ENCODE measurements at places on chromosomes 12 and 14.

DNA sequence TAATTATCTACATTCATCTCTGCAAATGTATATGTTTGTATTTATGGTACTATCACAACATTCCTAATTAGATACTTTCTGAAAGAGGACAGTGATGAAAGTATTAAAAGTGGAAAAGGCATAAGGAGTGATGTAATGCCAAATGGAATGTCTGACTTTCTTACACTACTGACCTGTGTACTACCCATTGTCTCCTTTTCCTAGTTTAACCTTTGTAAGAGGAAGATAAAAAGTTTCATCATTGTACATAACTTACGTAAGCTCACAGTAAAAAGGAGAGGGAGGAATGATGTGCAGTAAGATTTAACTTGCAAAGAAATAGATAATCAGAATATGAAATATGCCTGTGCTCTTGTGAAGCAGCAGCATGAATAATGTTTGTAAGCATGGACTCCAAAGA lies 55.9 kb downstream of the SOX5 start:
- DNase-seq = no peak

GRCh38 chr14:47619392-47619791 lies 56.0 kb downstream of the MDGA2 start:
- DNase-seq = no peak

GRCh38 chr12:4615667-4616066 lies 33.2 kb downstream of the AKAP3 start:
- DNase-seq = no peak

- DNase-seq = no peak
Measured at GRCh38 chr12:47735649-47736048, 10.4 kb upstream of the ENDOU start.

- DNase-seq = no peak
Measured at GRCh38 chr12:79547044-79547734, 143.6 kb downstream of the PAWR start.

DNA sequence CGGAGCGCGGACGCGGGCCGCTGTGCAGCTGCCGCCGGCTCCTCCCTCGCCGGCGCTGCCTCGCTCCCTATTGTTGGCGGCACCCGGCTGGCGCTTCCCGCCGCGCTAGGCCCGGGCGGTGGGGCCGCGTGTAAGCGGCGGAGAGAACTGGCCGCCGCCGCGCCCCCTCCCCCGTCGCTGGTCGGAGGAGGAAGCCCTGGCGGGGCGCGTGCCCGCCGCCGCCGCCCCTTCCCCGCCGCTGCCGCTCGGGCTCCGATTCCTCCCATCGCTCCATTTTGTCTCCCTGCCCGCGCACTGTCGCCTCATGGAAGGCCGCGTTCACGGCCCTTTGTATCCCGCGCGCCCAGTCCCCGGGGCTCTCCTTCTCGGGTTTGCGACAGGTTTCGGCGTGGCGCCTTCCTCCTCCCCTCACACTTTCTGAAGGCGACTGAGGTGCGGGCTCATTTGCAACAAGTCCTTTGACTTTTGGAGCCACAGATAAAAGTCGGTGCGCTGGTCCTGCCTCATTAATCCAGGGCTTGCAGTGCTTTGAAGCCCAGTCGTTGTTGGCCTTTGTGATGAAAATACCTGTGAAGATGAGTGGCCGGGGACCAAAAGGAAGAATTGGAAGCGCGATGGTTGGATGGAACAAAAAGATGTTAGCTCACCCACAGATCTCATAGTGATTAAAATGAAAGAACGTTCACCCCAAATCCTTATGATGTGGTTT lies 707 bp downstream of the CPSF6 start:
- peak; percentile 11 for DNase-seq

DNA sequence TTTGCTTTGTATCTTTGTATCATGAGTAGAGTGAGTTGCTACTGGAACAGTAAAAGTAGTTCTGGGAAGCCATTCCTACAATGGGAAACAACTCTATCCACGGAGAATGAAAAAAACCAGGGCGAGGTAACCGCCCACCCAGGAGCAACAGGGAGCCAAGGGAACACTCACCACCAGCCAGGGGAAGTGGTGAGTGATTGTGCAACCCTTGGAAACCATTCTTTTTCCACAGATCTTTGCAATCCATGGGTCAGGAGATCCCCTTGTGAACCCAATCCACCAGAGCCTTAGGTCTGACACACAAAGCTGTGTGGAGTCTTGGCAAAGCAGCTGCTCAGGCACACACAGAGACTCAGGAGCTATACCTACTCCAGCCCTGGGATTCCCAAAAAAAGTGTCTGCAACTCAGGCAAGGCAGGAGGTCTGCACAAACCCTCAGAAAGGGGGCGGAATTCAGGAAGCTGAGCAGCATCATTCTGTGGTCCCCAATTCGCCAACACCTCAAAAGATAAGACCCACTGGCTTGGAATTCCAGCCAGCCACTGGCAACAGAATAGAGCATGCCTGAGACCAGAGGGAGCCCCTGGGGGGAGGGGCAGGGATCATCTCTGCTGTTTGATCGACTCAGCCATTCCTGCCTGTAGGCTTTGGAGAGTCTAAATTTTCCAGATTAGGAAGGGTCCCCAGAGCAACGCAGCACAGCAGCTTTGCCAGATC lies 52.1 kb upstream of the PPFIA2 start:
- DNase-seq = no peak

- no peak for DNase-seq
Measured at GRCh38 chr12:25976289-25976688, 17.8 kb downstream of the RASSF8 start.

- no peak for DNase-seq
Measured at GRCh38 chr14:33524244-33524643, 426.6 kb downstream of the EGLN3 start.

DNA sequence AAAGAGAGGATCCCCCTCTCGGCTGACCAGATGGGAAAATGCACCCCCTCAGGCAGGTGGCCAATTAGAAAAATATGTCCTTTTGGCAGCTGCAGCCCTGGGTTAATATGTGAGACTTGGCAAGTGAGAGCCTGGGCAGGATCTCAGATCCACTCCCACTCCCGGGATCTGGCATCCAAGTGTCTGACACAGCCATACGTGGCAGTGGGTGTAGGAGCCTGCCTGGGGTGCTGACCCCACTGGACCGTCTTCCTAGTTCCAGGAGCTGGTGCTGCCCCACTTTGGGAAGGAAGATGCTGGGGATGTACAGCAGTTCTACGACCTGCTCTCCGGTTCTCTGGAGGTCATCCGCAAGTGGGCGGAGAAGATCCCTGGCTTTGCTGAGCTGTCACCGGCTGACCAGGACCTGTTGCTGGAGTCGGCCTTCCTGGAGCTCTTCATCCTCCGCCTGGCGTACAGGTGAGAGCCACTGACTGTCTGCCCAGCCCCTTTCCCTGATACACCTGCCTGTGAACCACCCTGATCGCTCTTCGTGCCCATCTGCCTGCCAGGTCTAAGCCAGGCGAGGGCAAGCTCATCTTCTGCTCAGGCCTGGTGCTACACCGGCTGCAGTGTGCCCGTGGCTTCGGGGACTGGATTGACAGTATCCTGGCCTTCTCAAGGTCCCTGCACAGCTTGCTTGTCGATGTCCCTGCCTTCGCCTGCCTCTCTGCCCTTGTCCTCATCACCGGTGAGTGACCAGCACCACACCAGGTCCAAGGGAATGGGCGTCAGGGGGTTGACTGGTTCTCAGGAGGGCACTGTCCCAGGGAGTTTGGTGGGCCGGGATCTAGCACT lies 5.8 kb downstream of the NR4A1 start:
- no peak for DNase-seq

DNA sequence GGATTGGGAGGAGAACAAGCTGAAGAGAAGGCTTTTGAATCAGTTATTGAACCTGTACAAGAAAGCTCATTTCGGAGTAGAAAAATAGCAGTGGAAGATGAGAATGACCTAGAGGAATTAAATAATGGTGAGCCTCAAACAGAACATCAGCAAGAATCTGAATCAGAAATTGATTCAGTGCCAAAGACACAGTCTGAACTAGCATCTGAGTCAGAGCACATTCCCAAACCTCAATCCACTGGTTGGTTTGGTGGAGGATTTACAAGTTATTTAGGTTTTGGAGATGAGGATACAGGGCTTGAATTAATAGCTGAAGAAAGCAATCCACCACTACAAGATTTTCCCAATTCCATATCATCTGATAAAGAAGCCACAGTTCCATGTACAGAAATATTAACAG lies 13.5 kb downstream of the MIA2 start:
- no peak for DNase-seq

- no peak for DNase-seq
Measured at GRCh38 chr12:131946757-131947156, 3.0 kb upstream of the EP400 start.

DNA sequence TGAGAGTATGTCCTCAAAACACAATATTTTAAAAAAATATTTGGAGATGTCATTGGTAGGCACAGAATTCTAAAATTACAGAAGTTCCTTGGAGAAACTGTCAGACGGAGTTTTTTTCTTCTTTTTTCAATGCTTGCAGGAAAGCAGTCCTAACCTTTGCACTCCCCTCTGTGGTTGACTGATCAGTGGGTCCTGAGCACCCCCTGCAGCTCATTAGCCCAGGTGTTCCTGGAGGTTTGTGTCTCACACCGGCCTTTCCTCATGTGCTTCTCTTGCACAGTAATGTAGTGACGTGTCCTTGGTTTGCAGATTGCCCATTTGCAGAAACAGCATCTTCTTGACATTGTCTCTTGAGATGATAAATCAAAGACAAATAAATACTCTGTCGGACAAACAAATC lies 513.0 kb downstream of the TMEM121 start:
- peak; percentile 47 for DNase-seq

DNA sequence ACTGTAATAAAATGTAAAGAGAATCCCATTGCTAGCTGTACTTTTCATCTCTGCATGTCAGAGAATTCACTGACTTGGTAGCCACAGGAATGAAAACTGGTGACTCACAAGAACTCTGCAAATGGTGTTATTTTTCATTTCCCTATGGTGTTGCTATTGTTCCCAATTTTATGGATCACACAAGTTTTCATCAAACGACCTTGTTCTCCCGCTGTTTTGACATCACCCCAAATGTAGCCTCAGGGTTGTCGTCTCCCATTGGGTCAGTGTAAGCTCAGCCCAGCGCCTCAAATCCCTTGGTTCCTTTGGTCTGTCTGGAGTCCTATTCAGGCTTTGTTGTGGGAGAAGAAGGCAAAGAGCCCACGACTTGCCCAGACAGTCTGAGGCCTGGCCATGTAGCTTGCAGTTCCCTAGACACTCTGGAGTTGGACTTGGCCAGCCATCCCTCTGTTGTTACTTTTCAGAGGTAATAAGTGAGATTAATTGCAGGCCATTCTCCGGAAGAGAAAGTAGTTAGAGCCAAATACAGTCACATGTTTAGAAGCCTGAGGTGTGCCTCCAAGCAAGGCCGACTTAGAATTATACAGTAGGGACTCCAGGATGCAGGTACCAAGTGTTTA lies 159.2 kb downstream of the TGFB3 start:
- no peak for DNase-seq

DNA sequence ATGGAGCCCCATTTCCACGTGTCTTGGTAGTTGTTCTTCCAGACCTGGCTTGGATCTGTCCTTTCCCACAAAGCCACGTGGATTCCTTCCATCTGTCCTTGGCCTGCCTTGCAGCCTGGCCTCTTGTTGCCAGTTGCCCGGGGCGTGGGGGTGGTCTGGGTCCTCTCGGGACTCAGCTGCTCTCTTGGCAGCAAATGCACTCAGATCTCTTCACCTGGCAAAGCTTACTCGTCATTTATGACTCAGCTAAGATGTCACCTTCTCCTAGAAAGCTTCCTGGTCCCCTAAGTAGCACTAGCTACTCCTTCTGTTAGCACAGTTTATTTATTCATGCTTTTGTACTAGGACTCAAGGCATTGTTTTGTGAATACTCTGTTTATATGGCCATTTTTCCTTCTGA lies 13.6 kb downstream of the PLEKHG3 start:
- DNase-seq = no peak

DNA sequence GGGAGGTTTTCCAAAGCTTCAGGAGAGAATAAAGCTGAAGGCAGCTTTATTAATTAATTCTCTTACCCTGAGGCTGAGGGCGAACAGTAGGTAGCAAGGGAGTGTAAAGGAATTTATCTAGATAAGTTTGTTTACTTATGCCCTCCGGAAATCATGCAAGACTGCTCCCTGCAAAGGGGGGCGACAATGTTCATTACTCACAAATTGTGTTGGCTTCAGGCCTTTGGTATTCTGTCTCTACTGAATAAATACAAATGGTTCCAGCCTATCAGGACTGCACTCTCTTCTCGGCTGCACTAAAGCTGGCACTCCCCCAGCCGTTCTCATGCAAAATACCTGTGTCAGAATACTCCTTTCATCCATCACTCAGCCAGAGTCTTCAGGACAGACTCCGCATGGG lies 120.8 kb downstream of the PPHLN1 start:
- DNase-seq = no peak

Data from stimulated activated CD4-positive, alpha-beta T cell treated with anti-CD3 and anti-CD28 coated beads, TNF-alpha, amount 100 ng/mL, for 1 hour (primary cell).